WTC11 (cell line): ENCODE measurements at places on chromosomes 11 and 22. TPM values are rescaled to one million over a fixed set of nuclear protein-coding genes. Genes with fewer than 3 reads are reported as not detected.

ANKRD42 gene
- 5.7 to 6.6 TPM (median 5.8 TPM) in 3 replicates for total RNA-seq

- H3K36me3 ChIP-seq, result no peaks in the 10 kb centered on the region
- no peak overlapping the region for H3K4me3 ChIP-seq
- H3K27me3 ChIP-seq, result no peaks in the 10 kb centered on the region
- no peaks in the 10 kb centered on the region for H3K4me1 ChIP-seq
These were observed 77.5 kb upstream of the PHOX2A start for GRCh38 chr11:72321381-72321996.

NDUFS3 gene
- total RNA-seq, result 111 to 140 TPM (median 125 TPM) in 3 replicates

SAA2 gene
- total RNA-seq, result 4.1 to 8.2 TPM (median 5.0 TPM) in 3 replicates

PDGFB gene
- total RNA-seq, result 6.8 to 9.2 TPM (median 7.7 TPM) in 3 replicates

DNA sequence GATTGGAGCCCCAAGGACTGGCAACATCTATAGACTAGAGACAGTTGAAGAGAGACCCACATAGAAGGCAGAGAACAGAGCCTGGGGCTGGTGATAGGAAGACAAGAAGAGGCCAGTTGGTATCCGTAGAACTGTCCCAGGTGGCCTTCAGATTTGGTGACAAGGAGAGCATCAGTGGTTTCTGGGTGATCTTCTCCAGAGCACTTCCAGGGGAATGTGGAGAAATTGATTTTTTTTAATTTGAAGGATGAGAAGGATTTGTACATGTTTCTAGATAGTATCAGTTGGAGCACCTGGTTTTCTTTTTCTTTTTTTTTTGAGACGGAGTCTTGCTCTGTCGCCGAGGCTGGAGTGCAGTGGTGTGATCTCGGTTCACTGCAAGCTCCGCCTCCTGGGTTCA lies 14.8 kb downstream of the SLC3A2 start:
- no peak for DNase-seq
- peaks cover 15% of the 10 kb centered on the region for H3K4me1 ChIP-seq
- no peak overlapping the region for H3K4me3 ChIP-seq
- no peaks in the 10 kb centered on the region for H3K36me3 ChIP-seq

DNA sequence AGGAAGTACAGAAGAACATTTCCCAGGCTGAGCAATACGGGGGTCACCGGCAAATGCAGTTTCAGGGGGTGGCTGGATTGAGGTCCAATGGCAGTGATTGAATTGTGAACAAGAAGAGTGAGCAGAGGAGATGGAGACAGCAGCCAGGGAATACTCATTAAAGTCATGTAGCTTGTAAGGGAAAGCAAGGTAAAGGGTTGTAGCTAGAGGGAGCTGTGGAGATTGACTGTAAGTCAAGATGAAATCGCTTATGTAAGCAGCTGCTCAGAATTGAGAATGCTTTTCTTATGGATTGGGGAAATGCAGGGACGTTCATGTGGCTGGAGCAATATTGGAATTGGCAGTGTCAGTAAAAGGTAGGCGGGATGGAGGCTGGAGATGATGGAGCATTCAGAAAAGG lies 111.4 kb upstream of the TBCEL start:
- H3K27ac ChIP-seq, result no peak overlapping the region
- no peak overlapping the region for H3K4me3 ChIP-seq
- DNase-seq, result no peak
- H3K27me3 ChIP-seq, result no peaks in the 10 kb centered on the region; the same call in 1 of the 2 replicates
- H3K36me3 ChIP-seq, result no peaks in the 10 kb centered on the region

RTN4RL2 gene
- total RNA-seq, result 13.8 to 15.5 TPM (median 14.3 TPM) in 3 replicates

TRIM49 gene
- not detected in 3 replicates for total RNA-seq

KCNJ11 gene
- total RNA-seq, result 8.2 to 10.0 TPM (median 8.7 TPM) in 3 replicates

GRCh38 chr11:69787457-69787856 lies 12.3 kb upstream of the FGF4 start:
- H3K27ac ChIP-seq, result no peak overlapping the region
- no peaks in the 10 kb centered on the region for H3K27me3 ChIP-seq
- no peak overlapping the region for H3K4me3 ChIP-seq
- DNase-seq, result no peak
- H3K4me1 ChIP-seq, result peaks cover 8% of the 10 kb centered on the region

ZNF280B gene
- 5.9 to 7.7 TPM (median 7.0 TPM) in 3 replicates for total RNA-seq

CNTN5 gene
- total RNA-seq, result 0.07 TPM in 1 of 3 replicates, not detected in the others

OR5F1 gene
- not detected in 3 replicates for total RNA-seq

TRPC6 gene
- 0.23 to 1.3 TPM (median 0.46 TPM) in 3 replicates for total RNA-seq

MTMR2 gene
- total RNA-seq, result 43.6 to 49.8 TPM (median 45.6 TPM) in 3 replicates

DNA sequence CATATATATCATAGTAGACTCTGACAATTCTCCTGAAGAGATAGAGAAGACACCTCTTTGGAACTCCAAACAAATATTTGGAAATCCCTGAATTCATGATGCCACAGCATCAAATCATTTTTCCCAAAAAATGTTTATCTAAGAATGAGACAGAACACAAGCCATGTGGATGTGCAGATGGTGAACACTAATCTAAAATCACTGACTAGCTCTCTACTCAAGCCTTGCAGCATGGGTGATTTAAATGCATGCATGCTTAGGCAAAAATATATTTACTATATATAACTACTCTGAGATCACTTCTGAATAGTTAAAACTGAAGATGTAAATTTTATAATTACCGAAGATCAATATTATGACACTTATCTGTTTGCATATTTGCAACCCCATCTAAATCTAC lies 289.9 kb downstream of the GUCY1A2 start:
- no peak overlapping the region for H3K4me3 ChIP-seq
- no peak overlapping the region for H3K27ac ChIP-seq
- no peak for DNase-seq
- H3K4me1 ChIP-seq, result peaks cover 9% of the 10 kb centered on the region
- H3K36me3 ChIP-seq, result no peaks in the 10 kb centered on the region
- no peaks in the 10 kb centered on the region for H3K27me3 ChIP-seq

DNA sequence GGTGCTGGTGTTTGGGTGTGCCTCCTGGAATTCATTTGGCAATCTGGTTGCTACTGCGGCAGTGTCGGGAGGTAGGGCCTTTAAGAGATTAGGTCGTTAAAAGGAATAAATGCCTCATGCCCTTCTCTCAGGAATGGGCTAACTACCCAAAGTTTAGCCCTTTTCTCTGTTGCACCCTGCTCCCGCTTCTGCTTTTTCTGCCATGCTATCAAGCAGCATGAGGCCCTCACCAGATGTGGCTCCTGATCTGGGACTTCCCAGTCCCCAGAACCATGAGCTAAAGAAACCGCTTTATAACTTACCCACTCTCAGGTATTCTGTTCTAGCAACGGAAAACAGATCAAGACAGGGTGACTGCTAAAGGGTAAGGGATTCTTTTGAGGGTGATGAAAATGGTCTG lies 6.3 kb downstream of the EIF3D start:
- H3K4me3 ChIP-seq, result no peak overlapping the region
- peaks cover 3% of the 10 kb centered on the region for H3K4me1 ChIP-seq
- peaks cover 95% of the 10 kb centered on the region for H3K36me3 ChIP-seq

LRRC56 gene
- total RNA-seq, result 2.3 to 3.4 TPM (median 2.5 TPM) in 3 replicates

DNA sequence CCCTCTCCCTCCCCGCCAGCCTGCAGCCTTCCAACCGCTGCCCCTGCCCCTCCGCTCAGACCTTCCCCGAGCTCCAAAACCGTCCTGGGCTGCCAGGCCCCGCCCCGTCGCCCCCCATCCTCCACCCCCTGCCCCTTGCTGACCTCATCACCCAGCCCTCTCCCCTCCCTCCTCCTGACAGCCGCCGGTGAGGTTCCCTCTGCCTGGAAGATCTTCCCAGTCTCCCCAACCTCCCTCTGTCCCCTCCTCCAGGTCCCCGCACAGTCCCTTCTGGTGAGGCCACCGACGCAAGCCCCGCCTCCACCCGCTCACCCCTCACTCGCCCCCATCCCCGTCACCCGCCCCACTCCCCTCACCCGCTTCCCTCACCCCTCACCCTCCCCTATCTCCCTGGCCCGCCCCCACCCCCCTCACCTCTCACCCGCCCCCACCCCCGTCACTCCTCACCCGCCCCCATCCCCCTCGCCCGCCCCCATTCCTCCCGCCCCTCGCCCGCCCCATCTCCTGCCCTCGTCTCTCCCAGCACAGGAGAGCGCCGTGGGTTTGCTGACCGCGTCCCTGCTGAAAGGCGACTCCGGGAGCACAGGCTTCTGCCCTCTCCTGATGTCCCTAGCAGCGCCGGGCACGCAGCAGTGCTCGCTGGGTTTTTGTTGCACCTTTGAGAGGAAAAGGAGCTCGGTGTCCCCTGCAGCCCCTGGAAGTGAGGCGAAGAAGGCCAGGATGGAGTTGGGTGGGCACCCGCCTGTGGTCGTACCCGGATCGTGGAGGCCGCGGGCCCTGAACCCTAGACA lies 16.4 kb upstream of the UPK3A start:
- peaks cover 26% of the 10 kb centered on the region for H3K27me3 ChIP-seq
- H3K4me3 ChIP-seq, result peak overlapping the region; percentile 93
- peaks cover 23% of the 10 kb centered on the region for H3K4me1 ChIP-seq
- H3K36me3 ChIP-seq, result no peaks in the 10 kb centered on the region
- peak overlapping the region; percentile 95 for H3K27ac ChIP-seq

RASSF10 gene
- 2.6 to 3.2 TPM (median 2.9 TPM) in 3 replicates for total RNA-seq

APOA4 gene
- total RNA-seq, result not detected in 3 replicates

GRCh38 chr22:37639070-37639760 lies at the start of gene SH3BP1:
SH3BP1 (plus strand) TSS chr22:37639669; CDS start chr22:37639788, 119 bp downstream.
- H3K27me3 ChIP-seq, result no peaks in the 10 kb centered on the region
- peak; percentile 81 for DNase-seq
- peaks cover 20% of the 10 kb centered on the region for H3K4me1 ChIP-seq
- H3K36me3 ChIP-seq, result peaks cover 7% of the 10 kb centered on the region
